ENCODE measurements at places on chromosomes 11 and 22.

- DNase-seq, result no peak
These were observed 103.4 kb downstream of the BRD1 start for GRCh38 chr22:49724030-49724892.

- no peak for DNase-seq
These were observed 28.6 kb downstream of the TEF start for GRCh38 chr22:41410311-41410751.

DNA sequence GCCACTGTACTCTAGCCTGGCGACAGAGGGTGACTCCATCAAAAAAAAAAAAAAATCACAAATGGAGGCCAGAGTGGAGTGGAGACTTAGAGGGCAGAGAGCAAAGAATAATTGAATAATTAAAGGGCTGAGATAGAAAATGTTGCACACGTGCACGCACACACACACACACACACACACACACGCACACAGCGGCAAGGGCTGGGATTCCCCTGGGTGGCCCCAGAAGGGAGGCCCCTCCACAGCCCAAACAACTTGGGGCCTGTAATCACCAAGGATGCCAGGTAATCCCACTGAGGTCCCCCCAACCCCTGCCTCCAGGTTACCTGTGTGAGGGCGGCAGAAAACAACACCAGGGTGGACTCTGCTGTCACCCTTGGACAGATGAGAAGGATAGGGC, 12.0 kb upstream of the DGKZ start:
- no peak for DNase-seq

DNA sequence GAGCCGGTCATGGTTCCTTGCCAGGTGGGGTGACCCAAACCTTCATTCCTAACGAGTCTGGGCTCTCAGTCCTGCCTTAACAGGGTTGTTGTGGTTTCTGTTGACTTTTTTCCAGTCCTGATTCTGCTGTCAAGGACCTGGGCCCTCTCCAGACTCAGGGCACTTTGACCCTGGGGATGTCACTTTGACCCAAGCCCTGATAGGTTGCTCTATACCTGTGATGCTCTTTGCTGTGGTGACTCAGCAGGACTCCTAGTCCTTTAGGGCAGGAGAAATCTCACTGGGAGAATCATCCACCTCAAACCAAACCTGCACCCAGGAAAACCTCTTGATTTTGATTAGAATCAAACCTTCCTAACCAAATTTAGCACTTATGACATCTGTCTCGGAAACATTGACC, 20.5 kb upstream of the MPPED1 start:
- DNase-seq, result no peak

DNA sequence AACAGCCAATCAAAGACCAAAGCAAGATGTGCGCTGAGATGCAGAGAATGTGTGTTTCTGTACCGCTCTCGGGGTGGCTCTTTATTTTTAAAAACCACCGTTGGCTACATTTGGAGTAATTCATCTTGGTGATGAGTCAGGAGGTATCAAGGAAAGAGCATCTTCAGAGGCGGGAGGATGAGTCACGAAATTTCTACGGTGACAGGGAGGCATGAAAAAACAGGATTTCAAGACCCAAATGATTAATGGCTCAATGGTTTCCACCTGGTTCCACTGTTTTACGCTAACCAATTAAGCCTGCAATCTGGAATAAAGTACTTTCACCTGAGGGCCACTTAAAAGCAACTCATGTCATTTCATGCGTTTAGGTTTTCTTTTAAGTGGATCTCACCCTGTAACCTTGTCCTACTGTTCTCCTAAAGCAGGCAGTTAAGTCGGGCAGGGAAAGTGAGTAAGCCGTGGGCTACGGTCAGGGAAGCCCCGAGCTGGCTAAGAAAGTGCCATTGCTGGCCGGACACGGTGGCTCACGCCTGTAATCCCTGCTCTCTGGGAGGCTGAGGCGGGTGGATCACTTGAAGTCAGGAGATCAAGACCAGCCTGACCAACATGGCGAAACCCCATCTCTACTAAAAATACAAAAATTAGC, 74.6 kb downstream of the CELSR1 start:
- no peak for DNase-seq

GRCh38 chr11:107669893-107670601, 41.8 kb downstream of the SLN start:
- no peak for DNase-seq
